Anterior cingulate cortex (tissue), 58 donors: ENCODE measurements at places on chromosomes 11 and 22.

DNA sequence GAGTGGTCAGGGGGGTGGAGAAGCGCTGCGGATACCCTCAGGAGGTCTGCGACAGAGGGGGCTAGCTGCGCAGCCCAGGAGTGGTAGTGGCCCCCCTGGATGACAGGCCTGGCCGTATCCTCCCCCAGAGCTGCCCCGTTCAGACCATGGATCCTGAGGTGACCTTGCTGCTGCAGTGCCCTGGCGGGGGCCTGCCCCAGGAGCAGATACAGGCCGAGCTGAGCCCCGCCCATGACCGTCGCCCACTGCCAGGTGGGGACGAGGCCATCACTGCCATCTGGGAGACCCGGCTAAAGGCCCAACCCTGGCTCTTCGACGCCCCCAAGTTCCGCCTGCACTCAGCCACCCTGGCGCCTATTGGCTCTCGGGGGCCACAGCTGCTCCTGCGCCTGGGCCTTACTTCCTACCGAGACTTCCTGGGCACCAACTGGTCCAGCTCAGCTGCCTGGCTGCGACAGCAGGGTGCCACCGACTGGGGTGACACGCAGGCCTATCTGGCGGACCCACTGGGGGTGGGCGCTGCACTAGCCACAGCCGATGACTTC lies 505 bp downstream of the NUDT22 start:
- no peak for DNase-seq

DNA sequence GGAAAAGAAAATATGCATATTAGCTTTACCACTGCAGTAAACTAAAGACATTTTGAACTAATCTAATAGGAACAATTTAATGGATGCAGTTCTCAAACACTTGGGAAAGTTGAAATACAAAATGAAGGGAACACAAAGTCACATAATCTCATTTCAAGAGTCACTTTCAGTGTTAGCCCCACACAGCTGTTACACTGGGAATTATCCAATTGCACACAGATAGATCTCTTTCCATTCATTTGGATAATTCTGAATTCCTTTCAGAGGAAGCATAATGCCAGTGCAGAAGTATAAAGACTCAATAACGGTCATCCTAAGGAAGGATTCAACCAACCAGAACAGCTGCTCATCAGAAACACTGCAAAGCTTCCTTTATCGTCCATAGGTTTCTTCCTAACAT lies 173.3 kb downstream of the GRIA4 start:
- DNase-seq, result no peak

DNA sequence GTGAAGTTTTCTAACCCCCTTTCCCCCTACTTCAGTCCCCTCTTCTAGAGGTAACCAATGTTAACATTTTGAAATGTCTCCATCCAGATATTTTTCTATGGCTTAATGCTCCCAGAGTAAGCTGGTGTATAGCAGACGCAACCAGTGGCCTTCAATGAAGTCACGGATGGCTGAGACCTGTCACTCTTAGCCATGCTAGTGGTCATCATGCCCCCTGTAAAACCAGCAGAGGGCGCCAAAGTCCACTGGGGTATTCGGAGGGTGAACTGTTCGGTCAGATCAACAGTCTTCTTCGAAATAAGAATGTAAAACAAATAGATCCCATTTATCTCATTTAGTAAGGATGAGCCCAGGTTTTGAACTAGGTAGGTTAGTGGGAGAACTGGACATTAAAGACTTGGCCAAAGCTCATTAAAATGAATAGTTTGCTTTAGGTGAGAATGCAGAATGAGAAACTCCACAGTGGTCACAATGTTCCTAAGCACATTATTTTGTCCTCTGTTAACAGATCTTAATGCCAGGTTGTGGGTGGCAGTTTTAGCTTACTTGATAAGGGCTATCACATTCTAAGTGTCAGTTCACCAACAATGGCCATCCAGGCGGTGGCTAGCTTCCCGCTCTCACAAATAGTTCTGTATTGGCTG lies 8.6 kb upstream of the MMP8 start:
- DNase-seq, result no peak

DNA sequence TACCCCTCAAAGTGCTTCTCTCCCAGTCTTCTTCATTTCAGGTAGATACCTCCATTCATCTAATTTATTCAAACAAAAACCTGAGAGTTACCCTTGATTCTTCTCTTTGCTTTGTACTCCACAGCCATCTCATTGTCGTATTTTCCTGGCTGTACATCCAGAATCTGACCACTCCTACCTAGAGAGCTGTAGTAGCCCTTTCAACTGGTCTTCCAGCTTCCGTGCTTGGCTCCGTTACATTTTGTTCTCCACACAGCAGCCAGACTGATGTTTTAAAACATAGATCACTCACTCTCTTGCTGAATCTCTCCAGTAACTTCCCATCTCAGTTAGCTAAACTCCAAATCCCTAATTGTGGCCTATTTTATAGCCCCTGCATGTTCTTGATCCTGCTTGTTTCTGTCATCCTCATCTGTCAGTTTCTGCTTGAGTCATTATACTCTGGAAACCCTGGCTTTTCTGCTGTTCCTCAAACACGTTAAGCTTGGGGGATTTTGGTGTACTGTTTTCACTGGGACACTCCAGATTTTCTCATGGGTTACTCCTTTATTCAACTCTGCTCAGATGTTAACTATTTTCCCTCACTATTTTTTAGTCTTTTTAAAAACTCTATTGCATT lies 7.4 kb downstream of the SPCS2 start:
- DNase-seq, result no peak

DNA sequence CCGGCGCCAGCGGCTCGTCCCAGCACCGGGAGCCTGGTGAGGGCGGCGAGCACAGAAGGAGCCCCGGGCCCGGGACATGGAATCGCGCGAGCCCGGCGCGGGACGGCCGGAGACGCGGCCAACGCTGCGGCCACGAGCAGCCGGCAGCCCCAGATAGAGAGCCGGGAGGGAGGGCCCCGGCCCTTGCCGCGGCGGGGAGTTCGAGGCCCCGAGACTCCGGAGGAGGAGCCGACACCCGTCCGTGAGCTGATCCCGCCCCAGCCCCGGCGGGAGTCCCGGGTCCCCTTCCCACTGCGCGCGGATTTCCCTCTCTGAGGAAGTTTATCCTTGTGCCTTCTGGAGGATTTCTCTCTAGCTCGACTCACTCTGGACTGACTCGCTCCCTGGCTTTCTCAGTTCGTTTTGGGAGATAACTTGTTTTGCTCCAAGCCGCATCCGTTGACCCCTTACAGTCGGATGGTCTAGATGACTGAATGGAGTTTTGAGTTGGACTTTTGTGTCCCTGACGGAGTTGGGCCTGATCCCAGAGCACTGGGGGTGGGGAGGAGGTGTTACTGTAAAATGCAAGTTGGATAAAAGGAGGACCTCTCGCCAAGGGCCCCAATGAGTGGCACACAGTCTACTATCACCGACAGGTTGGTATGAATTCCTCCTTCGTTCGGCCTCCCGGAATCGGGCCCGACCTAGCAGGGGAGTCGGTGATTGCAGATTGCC lies 585 bp downstream of the ARHGEF12 start:
- peak; percentile 68 for DNase-seq

- no peak for DNase-seq
These were observed 21.4 kb upstream of the SOX6 start for GRCh38 chr11:16377746-16378145.

DNA sequence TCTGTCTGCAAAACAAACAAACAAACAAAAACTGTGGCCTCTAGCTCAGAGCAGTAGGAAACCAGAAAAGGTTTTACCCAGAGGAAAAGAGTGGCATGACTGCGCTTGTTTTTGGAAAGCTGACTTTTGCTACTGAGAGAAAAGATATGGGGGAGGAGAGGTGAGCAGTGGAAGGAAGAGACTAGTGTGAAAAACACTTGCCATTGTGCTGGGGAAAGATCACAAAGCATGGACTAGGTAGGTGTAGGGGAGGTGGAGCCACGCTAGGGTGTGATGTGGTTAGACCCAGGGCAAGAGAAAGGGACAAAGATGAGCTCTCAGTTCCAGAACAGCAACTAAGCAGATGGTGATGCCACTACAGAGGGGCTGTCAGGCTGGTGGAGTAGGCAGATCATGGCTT lies 319.2 kb downstream of the LARGE1 start:
- no peak for DNase-seq

GRCh38 chr22:46098525-46099475 lies 51.5 kb upstream of the PPARA start:
- DNase-seq, result no peak

DNA sequence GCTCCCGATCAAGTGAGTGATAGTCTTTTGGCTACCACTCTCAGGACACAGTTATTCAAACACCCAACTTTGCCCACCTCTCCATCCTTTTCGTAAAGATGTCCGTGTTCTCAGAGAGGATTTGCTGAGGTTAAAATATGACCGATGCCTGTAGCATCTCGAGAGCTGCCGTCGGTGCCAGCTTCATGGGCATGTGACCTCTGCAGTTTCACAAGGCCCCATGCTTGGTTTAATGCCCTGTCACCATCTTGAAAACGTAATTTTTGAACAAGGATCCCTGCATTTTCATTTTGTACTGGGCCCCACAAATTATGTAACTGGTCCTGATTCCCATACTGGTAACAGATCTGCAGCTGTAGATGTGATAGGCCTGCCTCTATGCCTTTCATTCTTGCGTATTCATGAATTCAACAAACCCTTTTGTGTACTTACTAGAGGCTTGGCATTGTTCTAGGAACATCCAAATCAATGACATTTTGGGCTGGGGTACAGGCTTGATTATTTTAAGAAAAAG lies 85.1 kb downstream of the BMAL1 start:
- DNase-seq, result no peak

- no peak for DNase-seq
These were observed 161.3 kb downstream of the MYO18B start for GRCh38 chr22:25903294-25903693.

DNA sequence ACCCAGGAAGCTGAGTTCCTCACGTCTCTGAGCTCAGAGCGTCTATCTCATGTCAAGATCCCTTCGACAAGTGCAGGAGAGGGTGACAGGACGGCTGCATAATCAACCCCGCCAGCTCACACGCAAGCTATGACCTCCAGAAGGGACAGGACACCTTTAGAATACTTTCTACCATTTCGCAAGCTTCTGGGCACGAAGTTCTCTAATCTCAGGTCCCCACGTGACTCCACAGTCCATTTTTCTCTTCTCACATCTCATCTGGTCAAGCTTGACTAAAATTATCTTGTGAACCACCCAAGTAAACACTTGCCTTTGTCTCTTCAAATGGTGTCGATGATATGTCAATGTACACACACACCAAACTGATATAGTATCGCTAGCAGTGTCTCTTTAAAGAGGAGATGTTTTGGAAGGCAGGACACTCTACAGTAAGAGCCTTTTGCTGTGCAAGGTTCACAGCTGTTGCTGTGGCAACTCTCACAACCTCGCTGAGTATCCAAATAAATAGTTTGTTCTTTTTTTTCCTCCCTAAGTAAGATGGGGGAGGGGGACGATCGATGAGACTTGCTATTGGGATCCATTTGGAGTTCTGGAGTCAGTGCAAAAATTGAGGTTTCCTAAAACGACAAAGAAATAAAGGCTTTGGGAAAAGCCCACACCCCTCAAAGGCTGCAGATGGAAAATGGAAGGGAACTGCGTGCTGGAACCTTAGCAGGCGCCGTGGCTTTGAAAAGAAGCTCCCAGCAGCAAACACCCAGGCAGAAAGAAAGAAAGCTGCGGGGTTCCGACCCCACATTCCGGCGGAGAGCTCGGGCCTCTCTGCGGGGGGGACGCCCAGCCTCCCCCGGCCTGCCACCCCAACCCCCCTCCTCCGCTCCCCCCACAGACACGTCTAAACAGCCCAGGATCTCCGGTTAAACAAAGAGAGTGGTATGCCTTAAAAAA lies 215.4 kb upstream of the UBASH3B start:
- DNase-seq, result no peak

DNA sequence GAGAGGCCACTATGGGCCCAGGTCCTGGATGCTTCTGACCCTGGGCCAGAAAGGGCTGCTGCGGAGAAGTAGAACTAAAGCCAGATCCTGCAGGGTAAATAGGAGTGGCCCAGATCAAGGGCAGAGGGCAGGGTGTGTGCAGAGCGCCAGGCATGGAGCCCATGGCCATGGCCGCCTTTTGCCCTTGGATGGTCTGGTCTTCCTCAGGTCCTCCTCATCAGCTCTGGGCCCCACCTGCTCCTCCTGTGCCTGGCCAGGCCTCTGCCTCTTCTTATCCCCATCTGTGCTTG lies 277.6 kb downstream of the BRD1 start:
- no peak for DNase-seq

GRCh38 chr11:132941761-132942160 lies 590.5 kb downstream of the OPCML start:
- no peak for DNase-seq

- DNase-seq, result no peak
These were observed 110.9 kb downstream of the ELP4 start for GRCh38 chr11:31620434-31620833.

GRCh38 chr22:43308836-43309235 lies 34.3 kb downstream of the SCUBE1 start:
- DNase-seq, result no peak

DNA sequence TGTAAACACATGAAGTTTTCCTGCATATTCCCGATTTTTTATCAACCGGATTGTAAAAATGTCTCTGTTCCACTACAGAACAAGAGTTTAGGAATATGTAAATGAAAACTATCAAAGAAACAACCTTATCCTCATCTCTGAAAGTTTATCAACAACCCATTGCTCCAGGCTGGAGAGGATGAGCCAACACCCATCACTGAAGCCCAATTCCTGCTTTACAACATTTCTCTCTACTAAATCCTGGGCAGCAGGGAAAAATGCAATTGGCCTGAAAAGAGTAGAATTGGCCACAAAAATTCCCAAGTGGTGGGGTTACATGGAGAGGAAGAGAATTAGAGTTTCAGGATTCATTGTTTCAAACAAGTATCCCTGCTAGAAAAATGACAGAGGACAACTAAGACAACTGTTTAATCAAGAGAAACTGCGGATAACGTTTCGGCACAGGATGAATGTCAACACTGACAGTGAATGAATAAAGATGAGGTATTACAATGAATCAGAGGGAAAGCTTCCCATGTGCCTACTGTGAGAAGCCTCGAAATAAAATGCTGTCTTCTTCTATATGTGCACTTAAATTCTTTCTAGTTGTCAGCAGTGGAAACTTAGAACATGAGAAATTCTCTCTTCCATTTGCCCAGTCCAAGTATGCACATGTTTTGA lies 317.3 kb upstream of the ANO3 start:
- DNase-seq, result no peak

DNA sequence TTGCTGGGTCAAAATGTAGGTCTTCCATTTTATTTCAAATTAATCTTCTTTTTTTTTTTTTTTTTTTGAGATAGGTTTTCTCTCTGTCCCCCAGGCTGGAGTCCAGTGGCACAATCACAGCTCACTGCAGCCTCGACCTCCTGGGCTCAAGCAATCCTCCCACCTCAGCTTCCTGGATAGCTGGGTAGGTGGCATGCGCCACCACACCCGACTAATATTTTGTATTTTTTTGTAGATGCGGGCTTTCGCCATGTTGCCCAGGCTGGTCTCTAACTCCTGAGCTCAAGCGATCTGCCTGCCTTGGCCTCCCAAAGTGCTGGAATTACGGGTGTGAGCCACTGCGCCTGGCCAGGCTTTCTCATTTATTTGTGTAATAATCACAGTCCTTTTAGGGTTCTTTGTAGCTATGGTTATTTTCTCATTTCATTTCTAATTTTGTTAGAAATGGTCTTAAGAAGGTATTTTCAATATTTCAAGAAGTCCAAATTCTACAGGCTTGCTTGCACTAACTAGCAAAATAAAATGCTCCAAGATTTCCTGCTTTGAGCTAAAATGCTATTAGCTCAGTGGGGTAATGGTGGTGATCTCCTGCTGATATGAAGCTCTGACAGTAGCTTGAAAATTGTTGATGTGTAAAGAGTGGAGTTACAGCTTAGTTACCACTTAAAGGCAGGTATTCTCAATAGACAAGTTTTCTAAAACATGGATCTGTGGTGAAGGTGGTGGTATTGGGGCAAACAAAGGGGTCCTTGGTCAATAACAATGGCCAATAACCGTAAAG lies 50.0 kb downstream of the RBX1 start:
- no peak for DNase-seq

GRCh38 chr11:8997451-8997850 lies 6.3 kb downstream of the NRIP3 start:
- no peak for DNase-seq
